ENCODE measurements at places on chromosomes 11 and 22.

- peak; percentile 91 for DNase-seq
These were observed 380.1 kb downstream of the LARGE1 start for GRCh38 chr22:33539902-33540751.

GRCh38 chr11:14644226-14645014 lies 816 bp downstream of the PDE3B start:
- DNase-seq, result peak; percentile 68

- DNase-seq, result no peak
These were observed 56.3 kb upstream of the YPEL1 start for GRCh38 chr22:21791635-21792625.

DNA sequence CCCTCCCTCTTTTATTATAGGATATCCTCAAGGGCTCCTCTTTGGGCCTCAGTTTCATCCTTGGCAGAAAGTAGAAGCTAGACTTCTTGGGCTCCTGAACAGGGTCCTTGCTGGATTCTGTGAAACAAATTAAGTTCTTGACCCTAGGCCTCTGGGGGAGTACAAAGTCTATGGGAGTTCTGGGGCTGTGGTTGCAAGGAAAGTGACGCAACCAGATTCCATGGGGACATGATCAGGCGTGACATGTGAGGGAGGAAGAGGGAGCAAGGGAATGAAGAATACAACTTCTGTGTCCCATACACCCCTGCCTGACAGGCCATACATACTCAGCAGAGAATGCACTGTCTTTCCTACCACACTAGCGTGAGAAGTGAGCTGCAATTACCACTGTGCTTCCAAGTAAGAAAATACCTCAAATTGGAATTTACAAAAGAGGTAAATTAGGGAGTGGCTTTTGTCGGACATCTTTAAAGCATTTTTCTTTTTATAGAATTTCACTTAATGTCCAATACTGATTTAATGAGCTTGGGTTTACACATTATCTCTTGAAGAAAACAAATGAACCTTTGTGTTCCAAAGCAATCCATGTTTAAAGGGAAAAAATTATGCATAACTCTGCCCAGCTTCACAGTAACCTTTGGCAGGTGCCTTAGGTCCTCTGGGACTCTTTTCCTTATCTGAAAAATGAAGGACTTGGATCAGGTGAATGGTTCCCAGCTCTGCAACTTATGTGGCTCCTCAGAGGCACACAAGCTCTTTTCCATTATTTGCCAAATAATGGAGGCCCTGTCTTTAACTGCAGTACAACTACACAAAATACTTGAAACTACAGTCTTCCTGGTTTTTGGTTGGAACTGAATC lies 38.9 kb downstream of the LIMK2 start:
- no peak for DNase-seq

GRCh38 chr11:32172041-32172847 lies 81.4 kb downstream of the RCN1 start:
- DNase-seq, result peak; percentile 96

DNA sequence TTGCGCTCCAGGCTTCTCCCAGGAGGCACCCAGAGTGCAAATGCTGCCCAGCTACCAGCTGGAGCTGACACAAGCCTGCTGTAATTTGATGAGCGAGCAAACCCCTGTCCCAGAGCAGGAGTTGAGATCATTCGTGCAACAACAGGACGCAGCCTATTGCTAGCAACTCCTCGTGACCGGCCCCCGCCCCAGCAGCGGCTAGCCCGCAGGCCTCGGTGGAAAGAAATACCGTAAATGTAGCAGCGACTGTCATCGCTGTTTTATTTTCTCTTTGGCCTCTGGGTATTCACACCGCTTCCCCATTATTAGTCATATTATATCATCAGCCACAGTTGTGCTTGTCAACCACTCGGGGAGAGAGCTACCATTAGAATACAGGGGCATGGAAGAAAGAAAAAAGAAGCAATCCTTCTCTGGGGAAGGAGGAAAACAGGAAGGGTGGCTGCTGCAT lies 59.2 kb upstream of the ATXN10 start:
- peak; percentile 41 for DNase-seq

GRCh38 chr11:126416542-126417090 lies 61.1 kb downstream of the ST3GAL4 start:
- peak; percentile 93 for DNase-seq

- no peak for DNase-seq
These were observed 12.8 kb downstream of the TNRC6B start for GRCh38 chr22:40190501-40190900.

Data from lung (tissue), 17 donors.